ENCODE measurements at places on chromosomes 6 and 20. TPM values are rescaled to one million over a fixed set of nuclear protein-coding genes. Genes with fewer than 3 reads are reported as not detected.

The GPX5 gene
- not detected for total RNA-seq

The OR2H2 gene
- not detected for total RNA-seq

The DEFB132 gene
- total RNA-seq: not detected

The FAM162B gene
- not detected for total RNA-seq

The MUC22 gene
- total RNA-seq: not detected

The CYP39A1 gene
- 0.95 TPM for total RNA-seq

The BPIFB1 gene
- total RNA-seq: not detected

The ZSWIM3 gene
- 5.8 TPM for total RNA-seq

The MAN1A1 gene
- 1.2 TPM for total RNA-seq

The SCAF8 gene
- 10.2 TPM for total RNA-seq

The TTLL9 gene
- total RNA-seq: not detected

The SPDEF gene
- not detected for total RNA-seq

The MUCL3 gene
- total RNA-seq: not detected

The MMP24 gene
- total RNA-seq: 17.1 TPM

The MAS1 gene
- not detected for total RNA-seq

The LINC00237 gene
- total RNA-seq: not detected

The NKAIN2 gene
- total RNA-seq: 1.1 TPM

The BEND3 gene
- total RNA-seq: 2.3 TPM

The PLAGL1 gene
- 6.0 TPM for total RNA-seq

The FRK gene
- total RNA-seq: 5.1 TPM

The ADAM33 gene
- total RNA-seq: not detected

The PNPLA1 gene
- not detected for total RNA-seq

The TTBK1 gene
- total RNA-seq: not detected

The DDX39B gene
- total RNA-seq: 623 TPM

The MYCT1 gene
- not detected for total RNA-seq

The C20orf202 gene
- not detected for total RNA-seq

The SLC17A3 gene
- 29.5 TPM for total RNA-seq

The ASF1A gene
- 27.5 TPM for total RNA-seq

The DSP gene
- total RNA-seq: 18.4 TPM

The HLA-DRA gene
- total RNA-seq: not detected

The CYP21A2 gene
- total RNA-seq: not detected

The GNMT gene
- total RNA-seq: not detected

The ALDH8A1 gene
- total RNA-seq: 0.20 TPM

The TP53RK gene
- total RNA-seq: 9.4 TPM

The PCMTD2 gene
- 21.2 TPM for total RNA-seq

The BMP6 gene
- 7.5 TPM for total RNA-seq

The TAAR5 gene
- not detected for total RNA-seq

The TGM3 gene
- total RNA-seq: not detected

The VSTM2L gene
- total RNA-seq: not detected

The COL9A3 gene
- total RNA-seq: not detected

The SAMD10 gene
- total RNA-seq: 1.2 TPM

The RFX6 gene
- total RNA-seq: not detected

The PBOV1 gene
- total RNA-seq: not detected

The ZBTB12 gene
- 9.3 TPM for total RNA-seq

The HLA-DMA gene
- 7.4 TPM for total RNA-seq

The GUCA1A gene
- total RNA-seq: not detected

The ACSS1 gene
- 17.6 TPM for total RNA-seq

The PACRG gene
- total RNA-seq: not detected

The ASCC3 gene
- 22.6 TPM for total RNA-seq

The MCHR2 gene
- total RNA-seq: not detected

The ID4 gene
- 69.8 TPM for total RNA-seq

The STMN3 gene
- 73.0 TPM for total RNA-seq

The MRPL2 gene
- 47.5 TPM for total RNA-seq

The CFB gene
- 4.7 TPM for total RNA-seq

The PRICKLE4 gene
- not detected for total RNA-seq

The KCNQ5 gene
- total RNA-seq: 0.27 TPM

The ENPP4 gene
- 2.3 TPM for total RNA-seq
